ENCODE measurements at places on chromosomes 12 and 14. TPM values are rescaled to one million over a fixed set of nuclear protein-coding genes. Genes with fewer than 3 reads are reported as not detected.
A peak's percentile ranks its signal among the peaks of the same experiment; 100 is the strongest.

GRCh38 chr12:53988541-53989226 is 3.7 kb downstream of the HOXC10 start:
- H3K4me1 ChIP-seq: peaks cover 19% of the 10 kb centered on the region
- DNase-seq: no peak
- no peaks in the 10 kb centered on the region for H3K36me3 ChIP-seq

The PWP1 gene
- total RNA-seq: 65.7 TPM

DNA sequence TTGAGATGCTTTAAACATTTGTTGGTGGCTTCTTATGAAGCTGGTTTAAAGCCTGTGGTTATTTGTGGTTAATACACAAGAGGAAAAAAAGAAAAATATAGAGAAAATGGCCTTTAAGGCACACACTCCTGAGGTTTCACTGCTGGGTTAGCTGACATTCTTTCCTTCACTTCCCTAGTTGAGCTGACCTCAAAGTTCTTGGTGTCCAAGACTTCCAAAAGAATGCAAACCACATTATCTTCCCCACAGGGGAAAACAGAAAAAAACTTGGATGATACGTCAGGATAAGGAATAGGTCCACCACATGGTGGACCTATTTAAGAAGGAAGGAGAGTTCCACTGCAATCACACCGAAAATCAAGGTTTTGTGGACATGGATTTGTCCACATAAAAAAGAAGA is 94.3 kb downstream of the SLC25A21 start:
- H3K4me1 ChIP-seq: peaks cover 6% of the 10 kb centered on the region
- DNase-seq: no peak
- H3K27ac ChIP-seq: no peak overlapping the region

- H3K4me3 ChIP-seq: no peak overlapping the region
- no peak overlapping the region for H3K27ac ChIP-seq
- H3K27me3 ChIP-seq: no peaks in the 10 kb centered on the region
- no peaks in the 10 kb centered on the region for H3K4me1 ChIP-seq
Measured at GRCh38 chr12:112023759-112024396, 10.7 kb downstream of the ERP29 start.

The RDH12 gene
- total RNA-seq: 0.37 TPM

DNA sequence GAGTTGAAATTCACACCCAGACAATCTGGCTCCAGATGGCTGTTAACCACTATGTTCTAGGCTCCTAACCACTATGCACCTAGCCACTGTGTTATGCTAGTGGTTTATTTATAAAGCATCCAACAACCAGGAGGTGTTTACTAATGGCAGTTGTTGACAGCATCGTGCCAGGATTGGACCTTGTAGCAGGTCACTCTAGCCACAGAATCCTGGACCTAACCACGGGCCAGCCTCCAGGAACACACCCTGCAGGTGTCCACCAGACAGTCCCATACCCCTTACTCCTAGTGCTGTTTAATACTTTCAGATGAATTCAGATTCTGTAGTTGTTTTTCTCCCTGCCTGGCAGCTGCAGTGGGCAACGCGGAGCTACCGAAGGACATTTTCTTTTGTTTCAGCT is 109.4 kb upstream of the MYL2 start:
- no peaks in the 10 kb centered on the region for H3K27me3 ChIP-seq
- no peak overlapping the region for H3K4me3 ChIP-seq
- H3K27ac ChIP-seq: no peak overlapping the region
- no peaks in the 10 kb centered on the region for H3K36me3 ChIP-seq
- DNase-seq: no peak

DNA sequence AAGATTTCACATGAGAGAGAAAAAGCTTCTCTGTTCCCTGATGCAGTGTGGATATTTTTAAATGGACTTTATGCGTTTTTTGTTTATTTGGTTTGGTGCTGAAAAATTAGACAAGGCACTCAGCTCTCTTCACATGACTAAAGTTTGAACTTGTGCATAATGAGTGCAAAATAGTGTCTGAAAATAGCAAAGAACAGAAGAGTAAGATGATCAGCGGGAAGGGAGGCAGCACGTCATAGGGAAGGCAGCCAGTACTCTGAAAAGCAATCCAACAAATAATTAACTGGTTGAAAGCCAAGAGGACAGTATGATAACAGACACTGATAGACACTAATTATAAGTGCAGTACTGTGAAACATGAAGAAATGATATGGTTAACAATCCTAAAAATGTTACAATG is 46.6 kb upstream of the CDKN3 start:
- no peaks in the 10 kb centered on the region for H3K36me3 ChIP-seq
- no peak overlapping the region for H3K4me3 ChIP-seq
- H3K27ac ChIP-seq: peak overlapping the region; percentile 17
- peaks cover 18% of the 10 kb centered on the region for H3K4me1 ChIP-seq

- H3K4me1 ChIP-seq: no peaks in the 10 kb centered on the region
- H3K27ac ChIP-seq: no peak overlapping the region
- H3K4me3 ChIP-seq: no peak overlapping the region
- no peaks in the 10 kb centered on the region for H3K27me3 ChIP-seq
- DNase-seq: no peak
Measured at GRCh38 chr12:11991604-11992003, 79.1 kb upstream of the BCL2L14 start.

The KRT80 gene
- 0.50 TPM for total RNA-seq

DNA sequence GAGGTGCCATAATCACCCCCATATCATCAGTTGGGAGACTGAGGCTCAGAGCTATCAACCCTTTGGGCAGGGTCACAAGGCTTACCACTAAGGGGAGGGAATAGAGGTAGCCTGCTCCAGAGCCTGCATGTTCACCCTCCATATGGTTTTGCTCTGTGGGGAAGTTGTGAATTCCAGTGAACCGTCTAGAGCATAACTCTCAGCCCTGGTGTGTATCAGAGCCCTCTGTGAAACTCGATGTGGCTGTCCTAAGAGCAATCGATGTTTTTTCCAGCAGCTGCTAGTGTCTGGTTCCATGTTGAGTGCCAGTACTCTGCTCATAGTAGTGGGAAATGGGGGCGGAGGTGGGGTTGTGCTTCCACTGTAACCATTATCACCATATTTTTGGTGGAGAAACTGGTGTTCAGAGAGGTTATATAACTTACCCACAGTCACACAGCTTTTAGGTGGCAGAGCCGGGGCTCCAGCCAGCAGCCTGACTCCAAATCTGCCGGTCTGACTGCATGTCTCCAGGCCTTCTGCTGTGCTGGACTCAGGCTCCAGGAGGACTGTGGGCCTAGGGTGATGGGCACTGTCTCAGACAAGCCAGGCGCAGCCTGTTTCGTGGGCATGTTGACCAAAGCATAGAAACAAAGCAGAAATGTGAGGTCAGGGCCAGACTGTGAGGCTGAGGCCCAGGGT is 104.2 kb downstream of the ADCK1 start:
- no peak for DNase-seq
- no peak overlapping the region for H3K27ac ChIP-seq
- H3K36me3 ChIP-seq: no peaks in the 10 kb centered on the region

DNA sequence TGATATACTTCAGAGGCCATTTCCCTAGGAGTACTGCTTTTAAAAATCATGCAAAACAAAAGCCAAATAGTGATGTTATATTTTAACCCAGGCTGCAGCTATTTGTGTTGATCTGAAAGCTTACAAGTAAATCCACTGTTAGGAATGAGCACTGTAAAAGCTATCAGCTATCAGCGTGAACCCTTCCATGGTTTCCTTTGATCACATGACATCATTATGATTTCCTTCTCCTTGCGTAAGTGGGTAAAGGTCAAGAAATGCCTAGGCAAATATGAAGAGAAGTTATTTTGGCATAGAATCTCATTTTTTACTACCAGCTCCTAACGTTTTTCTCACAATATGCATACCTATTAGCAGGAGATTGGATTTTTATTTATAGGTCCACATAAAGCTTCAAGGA is 48.6 kb upstream of the CATSPERB start:
- no peak overlapping the region for H3K4me3 ChIP-seq
- DNase-seq: no peak
- no peak overlapping the region for H3K27ac ChIP-seq
- no peaks in the 10 kb centered on the region for H3K27me3 ChIP-seq
- H3K4me1 ChIP-seq: no peaks in the 10 kb centered on the region

- DNase-seq: no peak
- no peaks in the 10 kb centered on the region for H3K27me3 ChIP-seq
- no peak overlapping the region for H3K4me3 ChIP-seq
Measured at GRCh38 chr14:84128050-84128449, 1401.9 kb upstream of the FLRT2 start.

- no peak for DNase-seq
- no peak overlapping the region for H3K27ac ChIP-seq
- no peak overlapping the region for H3K4me3 ChIP-seq
- no peaks in the 10 kb centered on the region for H3K36me3 ChIP-seq
Measured at GRCh38 chr12:13258717-13259119, 62.2 kb downstream of the EMP1 start.

The P2RX2 gene
- 2.2 TPM for total RNA-seq

The NRL gene
- total RNA-seq: 6.6 TPM

DNA sequence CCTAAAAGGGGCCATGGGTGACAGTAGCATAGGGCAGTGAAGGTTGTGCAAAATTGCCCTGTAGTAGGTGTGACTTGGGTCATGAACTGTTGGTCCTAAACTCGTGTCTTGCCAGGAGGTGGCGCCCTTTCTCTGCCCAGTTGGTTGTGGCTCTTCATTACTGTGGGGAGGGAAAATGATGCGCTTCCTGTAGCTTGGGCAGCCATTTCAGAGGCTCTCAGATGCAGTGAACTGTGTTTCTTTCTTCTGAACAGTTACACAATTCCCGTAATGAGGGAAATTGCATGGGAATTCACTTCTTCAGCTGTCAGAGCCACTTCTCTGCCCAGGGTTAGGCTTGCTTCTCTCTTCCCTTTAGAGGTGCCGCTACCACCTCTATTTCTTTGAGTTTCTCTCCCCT is 148.1 kb upstream of the NRXN3 start:
- DNase-seq: peak; percentile 84
- no peak overlapping the region for H3K27ac ChIP-seq
- no peak overlapping the region for H3K4me3 ChIP-seq

The CLEC6A gene
- not detected for total RNA-seq

The APOF gene
- not detected for total RNA-seq

- no peak overlapping the region for H3K4me3 ChIP-seq
- peaks cover 50% of the 10 kb centered on the region for H3K4me1 ChIP-seq
- H3K27me3 ChIP-seq: no peaks in the 10 kb centered on the region
- H3K27ac ChIP-seq: peak overlapping the region; percentile 31
Measured at GRCh38 chr12:111410431-111411184, 4.9 kb downstream of the SH2B3 start.

DNA sequence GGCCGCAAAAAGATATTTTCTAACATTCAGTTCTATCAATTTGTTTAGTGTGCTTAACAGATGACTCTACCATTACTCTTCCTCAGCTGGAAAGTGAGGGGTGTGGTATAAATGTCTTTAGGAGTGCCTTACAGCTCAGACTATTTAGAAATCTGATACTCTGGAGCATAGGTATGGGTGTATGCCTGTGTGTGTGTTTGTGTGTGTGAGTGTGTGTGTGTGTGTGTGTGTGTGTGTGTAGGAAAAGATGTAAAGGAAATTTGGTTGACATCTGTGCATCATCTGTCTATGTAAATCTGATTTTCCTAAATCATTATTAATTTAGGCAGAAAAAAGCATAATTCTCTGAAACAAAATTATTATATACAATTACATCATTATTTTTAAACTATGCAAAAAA is 16.0 kb downstream of the RNASE3 start:
- no peaks in the 10 kb centered on the region for H3K36me3 ChIP-seq
- no peak for DNase-seq
- no peaks in the 10 kb centered on the region for H3K4me1 ChIP-seq
- H3K27me3 ChIP-seq: no peaks in the 10 kb centered on the region

DNA sequence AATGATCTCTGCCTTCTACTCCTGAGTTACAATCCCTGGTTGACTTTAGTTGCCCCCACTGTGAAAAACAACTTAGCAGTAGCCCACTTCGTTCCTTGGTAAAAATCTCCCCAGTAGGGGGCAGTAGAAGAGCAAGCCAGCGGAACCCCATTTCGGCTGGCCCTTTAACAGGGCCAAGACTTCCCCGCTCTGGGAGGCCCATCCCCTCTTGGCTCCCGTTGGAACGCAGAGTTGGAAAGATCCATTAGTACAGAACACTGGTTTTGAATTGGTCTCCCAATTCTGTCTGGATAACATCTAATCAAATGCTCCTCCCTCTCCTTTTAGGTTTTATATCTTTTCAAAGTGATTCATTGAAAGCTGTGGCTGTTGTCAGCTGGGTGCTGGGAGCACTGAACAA is 1133.3 kb downstream of the BCL11B start:
- no peak overlapping the region for H3K4me3 ChIP-seq
- no peaks in the 10 kb centered on the region for H3K36me3 ChIP-seq
- no peak overlapping the region for H3K27ac ChIP-seq

GRCh38 chr14:94052199-94052598 is 26.1 kb downstream of the OTUB2 start:
- DNase-seq: no peak
- H3K27ac ChIP-seq: peak overlapping the region; percentile 19
- H3K36me3 ChIP-seq: no peaks in the 10 kb centered on the region
- H3K4me1 ChIP-seq: peaks cover 22% of the 10 kb centered on the region
- H3K4me3 ChIP-seq: no peak overlapping the region

GRCh38 chr12:77514511-77514910 is 316.2 kb upstream of the NAV3 start:
- no peak for DNase-seq
- H3K36me3 ChIP-seq: no peaks in the 10 kb centered on the region
- no peak overlapping the region for H3K4me3 ChIP-seq
- H3K27ac ChIP-seq: no peak overlapping the region
- no peaks in the 10 kb centered on the region for H3K27me3 ChIP-seq

DNA sequence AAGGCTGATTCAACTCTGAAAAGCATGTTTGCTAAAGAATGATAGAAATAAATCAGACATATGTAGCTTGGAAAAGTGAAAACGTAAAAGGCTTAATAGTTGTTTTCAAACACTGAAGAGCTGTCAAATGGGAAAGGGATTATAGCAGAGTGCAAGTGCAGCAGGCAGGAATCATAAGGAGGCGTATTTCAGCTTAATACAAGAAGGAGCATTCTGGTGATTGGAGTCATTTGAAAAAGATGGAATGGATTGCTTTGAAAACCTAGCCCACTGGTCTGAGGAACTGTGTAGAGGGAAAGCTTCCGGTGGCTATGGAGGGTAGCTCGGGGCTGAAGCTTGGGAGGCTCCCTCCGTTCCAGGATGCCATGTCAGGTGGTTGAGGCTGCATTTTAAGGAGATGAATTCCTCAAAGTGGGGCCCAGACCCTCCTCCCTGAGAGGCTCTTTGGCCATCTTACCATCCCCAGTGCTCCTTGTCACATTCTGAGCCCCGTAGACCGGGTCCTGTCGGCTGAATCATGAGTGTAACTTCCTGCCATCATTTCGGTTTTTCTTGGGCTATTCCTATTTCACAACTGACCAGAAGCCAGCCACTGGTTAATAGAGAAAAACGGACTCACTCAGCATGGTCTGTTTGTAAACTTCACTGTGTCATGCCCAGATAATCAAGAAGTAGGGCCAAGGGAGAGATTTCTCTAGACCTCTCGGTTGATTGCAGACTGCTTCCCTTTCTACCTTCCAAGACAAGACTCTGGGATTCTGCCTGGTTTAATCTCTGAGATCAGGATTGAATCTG is 6.5 kb downstream of the WNT5B start:
- H3K27ac ChIP-seq: no peak overlapping the region
- no peak for DNase-seq
- H3K4me1 ChIP-seq: peaks cover under 1% of the 10 kb centered on the region
